ENCODE measurements at places on chromosomes 4 and X. TPM values are rescaled to one million over a fixed set of nuclear protein-coding genes. Genes with fewer than 3 reads are reported as not detected.

The SPACA5B gene
- total RNA-seq, result not detected

The SH2D1A gene
- 67.1 TPM for total RNA-seq

The MUC7 gene
- not detected for total RNA-seq

The FAM13A gene
- 3.2 TPM for total RNA-seq

The HSFX3 gene
- total RNA-seq, result not detected

The SLC10A3 gene
- total RNA-seq, result 18.0 TPM

The BST1 gene
- total RNA-seq, result 0.54 TPM

The KCNE5 gene
- total RNA-seq, result 0.14 TPM

The NEXMIF gene
- 1.1 TPM for total RNA-seq

The GYPA gene
- not detected for total RNA-seq

The RRH gene
- total RNA-seq, result not detected

The GPR143 gene
- total RNA-seq, result not detected

The NKX3-2 gene
- not detected for total RNA-seq

The NCBP2L gene
- not detected for total RNA-seq

The ZXDA gene
- 3.7 TPM for total RNA-seq

The TCEAL2 gene
- 0.39 TPM for total RNA-seq

The SEPTIN11 gene
- total RNA-seq, result 74.1 TPM

The BTK gene
- total RNA-seq, result 0.85 TPM

The FAM9B gene
- not detected for total RNA-seq

The PDCL2 gene
- total RNA-seq, result not detected

The CRMP1 gene
- not detected for total RNA-seq

The PABPC5 gene
- not detected for total RNA-seq

The GLRA2 gene
- not detected for total RNA-seq

The ENPEP gene
- not detected for total RNA-seq

The OCRL gene
- total RNA-seq, result 4.0 TPM

The EREG gene
- total RNA-seq, result not detected

The AWAT2 gene
- total RNA-seq, result not detected

The HAND2 gene
- total RNA-seq, result not detected

The SEC24D gene
- total RNA-seq, result 19.6 TPM

The SPANXB1 gene
- total RNA-seq, result not detected

The MAGEB2 gene
- total RNA-seq, result not detected

The DUSP21 gene
- total RNA-seq, result not detected

The TSR2 gene
- total RNA-seq, result 50.5 TPM

The DIAPH2 gene
- total RNA-seq, result 4.8 TPM

The PABPC1L2A gene
- total RNA-seq, result not detected

The BCORL1 gene
- total RNA-seq, result 7.3 TPM

The HSFX4 gene
- total RNA-seq, result not detected

The TET2 gene
- total RNA-seq, result 22.6 TPM

The AMTN gene
- not detected for total RNA-seq

The LGI2 gene
- not detected for total RNA-seq

The XAGE1A gene
- total RNA-seq, result not detected

The JCHAIN gene
- total RNA-seq, result not detected

The IRS4 gene
- not detected for total RNA-seq

The LRAT gene
- 0.12 TPM for total RNA-seq

The SPANXD gene
- total RNA-seq, result not detected

The ADH4 gene
- not detected for total RNA-seq

The MAGEA9B gene
- not detected for total RNA-seq

The FOXP3 gene
- total RNA-seq, result 11.9 TPM

The PAQR3 gene
- total RNA-seq, result 9.8 TPM

The TCEAL5 gene
- total RNA-seq, result not detected

Measured in activated naive CD8-positive, alpha-beta T cell treated with anti-CD3 and anti-CD28 coated beads for 36 hours (primary cell).